ENCODE measurements at places on chromosomes 13 and 19.

GRCh38 chr13:101757446-101758039 is 305.1 kb downstream of the ITGBL1 start:
- H3K27ac ChIP-seq, result no peak overlapping the region
- no peaks in the 10 kb centered on the region for H3K36me3 ChIP-seq
- DNase-seq, result no peak
- no peak overlapping the region for H3K4me3 ChIP-seq
- H3K4me1 ChIP-seq, result peaks cover 8% of the 10 kb centered on the region
- H3K27me3 ChIP-seq, result no peaks in the 10 kb centered on the region

DNA sequence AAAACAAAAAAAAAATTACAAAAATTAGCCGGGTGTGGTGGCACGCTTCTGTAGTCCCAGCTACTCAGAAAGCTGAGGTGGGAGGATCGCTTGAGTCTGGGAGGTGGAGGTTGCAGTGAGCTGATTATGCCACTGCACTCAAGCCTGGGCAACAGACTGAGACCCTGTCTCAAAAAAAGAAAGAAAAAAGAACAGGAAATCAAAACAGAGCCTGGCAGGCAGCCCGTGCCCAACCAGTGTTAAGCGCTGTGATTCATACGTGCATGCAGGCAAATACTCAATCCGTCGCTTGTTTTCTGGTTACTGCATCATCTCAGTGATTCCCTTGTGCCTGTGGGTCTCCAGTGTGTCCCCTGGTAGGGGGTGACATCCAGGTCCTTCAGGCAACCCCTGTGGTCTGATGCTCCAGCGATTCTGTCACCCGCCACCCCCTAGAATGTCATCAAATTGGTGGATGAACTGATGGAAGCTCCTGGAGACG is 18.1 kb downstream of the DDX39A start:
- no peaks in the 10 kb centered on the region for H3K36me3 ChIP-seq
- DNase-seq, result no peak
- no peak overlapping the region for H3K27ac ChIP-seq
- H3K27me3 ChIP-seq, result no peaks in the 10 kb centered on the region

GRCh38 chr19:21611659-21612402 is 106.4 kb downstream of the ZNF429 start:
- H3K27ac ChIP-seq, result no peak overlapping the region
- H3K36me3 ChIP-seq, result peaks cover 4% of the 10 kb centered on the region
- DNase-seq, result no peak

DNA sequence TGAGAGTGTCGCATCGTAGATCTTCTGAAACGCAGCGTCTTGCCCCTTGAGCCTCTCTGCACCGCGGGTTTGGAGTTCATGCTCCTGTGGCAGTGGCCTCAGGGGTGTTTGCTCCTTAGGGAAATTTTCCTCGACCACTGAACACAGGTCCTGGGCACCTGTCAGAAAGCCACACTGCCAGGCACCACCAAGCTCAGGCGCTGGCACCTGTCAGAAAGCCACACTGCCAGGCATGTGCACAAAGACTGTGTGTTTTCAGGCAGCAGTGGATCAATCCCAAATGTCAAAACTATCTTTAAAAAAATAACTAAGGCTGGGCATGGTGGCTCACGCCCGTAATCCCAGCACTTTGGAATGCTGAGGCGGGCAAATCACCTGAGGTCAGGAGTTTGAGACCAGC is 87.1 kb downstream of the ATP11A start:
- no peak overlapping the region for H3K4me3 ChIP-seq
- no peak overlapping the region for H3K27ac ChIP-seq
- peaks cover 12% of the 10 kb centered on the region for H3K36me3 ChIP-seq

GRCh38 chr13:38784036-38784880 is 97.4 kb downstream of the FREM2 start:
- H3K4me1 ChIP-seq, result no peaks in the 10 kb centered on the region
- no peak overlapping the region for H3K4me3 ChIP-seq
- H3K27me3 ChIP-seq, result no peaks in the 10 kb centered on the region
- no peaks in the 10 kb centered on the region for H3K36me3 ChIP-seq
- DNase-seq, result no peak

DNA sequence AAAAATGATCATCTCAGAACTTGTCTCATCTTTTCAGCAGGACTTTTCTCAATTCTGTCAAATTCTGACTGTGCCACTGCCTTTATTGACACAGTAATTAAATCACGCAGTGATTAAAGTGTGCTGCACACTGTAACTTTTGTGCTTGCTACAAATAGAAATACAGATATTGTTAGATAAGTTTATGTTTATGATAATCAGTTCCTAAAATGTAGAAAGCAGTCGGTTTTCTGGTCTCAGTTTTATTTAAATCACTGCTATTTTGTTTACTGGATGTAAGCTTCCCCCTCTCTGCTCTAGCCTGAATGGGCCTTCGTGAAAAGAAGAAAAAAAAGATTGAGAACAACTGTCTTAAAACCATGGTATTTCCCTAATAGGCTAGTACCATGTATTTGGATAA is 258.8 kb upstream of the STARD13 start:
- no peaks in the 10 kb centered on the region for H3K27me3 ChIP-seq
- no peak for DNase-seq
- peak overlapping the region; percentile 38 for H3K4me3 ChIP-seq
- H3K27ac ChIP-seq, result no peak overlapping the region
- H3K4me1 ChIP-seq, result no peaks in the 10 kb centered on the region

GRCh38 chr13:56332671-56333070 is 808.0 kb upstream of the PRR20A start:
- no peak for DNase-seq
- H3K4me1 ChIP-seq, result no peaks in the 10 kb centered on the region
- no peaks in the 10 kb centered on the region for H3K27me3 ChIP-seq
- H3K36me3 ChIP-seq, result no peaks in the 10 kb centered on the region

DNA sequence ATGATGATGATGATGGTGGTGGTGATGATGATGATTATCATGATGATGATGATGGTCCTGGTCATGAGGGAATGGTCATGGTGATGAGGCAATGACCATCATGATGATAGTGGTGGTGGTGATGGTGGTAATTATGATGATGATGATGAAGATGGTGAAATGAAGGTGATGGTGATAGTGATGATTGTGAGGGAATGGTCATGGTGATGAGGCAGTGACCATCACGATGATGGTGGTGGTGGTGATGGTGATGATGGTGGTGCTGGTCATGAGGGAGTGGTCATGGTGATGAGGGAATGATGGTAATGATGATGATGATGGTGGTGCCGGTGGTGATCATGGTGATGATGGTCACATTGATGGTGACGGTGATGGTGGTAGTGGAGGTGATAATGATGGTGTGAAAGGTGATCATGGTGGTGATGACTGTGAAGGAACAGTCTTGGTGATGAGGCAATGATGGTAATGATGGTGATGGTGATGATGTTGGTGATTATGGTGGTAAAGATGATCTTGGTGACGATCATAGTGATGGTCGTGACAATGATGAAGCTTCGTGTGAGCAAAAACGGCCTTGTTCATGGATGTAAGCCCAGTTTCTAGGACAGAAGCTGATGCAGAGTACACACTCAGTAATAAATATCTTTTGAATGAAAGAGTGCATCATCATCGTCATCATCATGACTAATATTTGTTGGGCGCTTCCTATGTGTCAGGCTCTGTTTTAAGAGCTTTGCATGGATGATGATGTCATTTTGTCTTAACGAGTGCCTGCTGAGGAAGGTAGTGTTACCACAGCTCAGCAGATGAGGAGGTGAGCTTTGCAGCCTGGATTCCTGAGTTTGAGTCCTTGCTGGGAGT is 17.3 kb downstream of the SBK2 start:
- no peaks in the 10 kb centered on the region for H3K27me3 ChIP-seq
- no peak overlapping the region for H3K4me3 ChIP-seq
- no peaks in the 10 kb centered on the region for H3K4me1 ChIP-seq
- no peak for DNase-seq

DNA sequence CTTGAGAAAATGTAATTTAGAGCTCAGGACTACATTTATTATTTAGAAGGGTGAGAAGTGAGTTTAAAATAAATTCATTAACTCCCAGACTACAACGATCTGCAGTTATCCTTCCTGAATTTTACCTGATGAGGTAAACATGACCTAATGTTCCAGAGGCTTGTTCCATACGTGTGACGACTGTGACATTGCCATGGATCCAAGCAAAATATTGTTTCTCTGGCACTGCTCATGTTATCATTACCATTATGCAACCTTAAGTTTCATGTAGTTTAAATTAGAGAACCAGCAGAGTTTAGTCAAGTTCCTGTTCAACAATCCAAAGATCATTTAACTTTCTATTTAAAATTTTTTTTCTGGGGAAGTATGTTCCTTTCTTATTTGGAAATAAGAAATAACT is 279.6 kb downstream of the KLF5 start:
- H3K4me3 ChIP-seq, result no peak overlapping the region
- DNase-seq, result no peak
- no peak overlapping the region for H3K27ac ChIP-seq
- no peaks in the 10 kb centered on the region for H3K4me1 ChIP-seq
